Activated CD4-positive, alpha-beta T cell treated with anti-CD3 and anti-CD28 coated beads, Interleukin-2, amount 50 U/mL, for 24 hours (primary cell): ENCODE measurements at places on chromosomes 3 and 15.
A peak's percentile ranks its signal among the peaks of the same experiment; 100 is the strongest.

GRCh38 chr3:103195216-103195615 lies 760.4 kb downstream of the ZPLD1 start:
- DNase-seq: no peak

DNA sequence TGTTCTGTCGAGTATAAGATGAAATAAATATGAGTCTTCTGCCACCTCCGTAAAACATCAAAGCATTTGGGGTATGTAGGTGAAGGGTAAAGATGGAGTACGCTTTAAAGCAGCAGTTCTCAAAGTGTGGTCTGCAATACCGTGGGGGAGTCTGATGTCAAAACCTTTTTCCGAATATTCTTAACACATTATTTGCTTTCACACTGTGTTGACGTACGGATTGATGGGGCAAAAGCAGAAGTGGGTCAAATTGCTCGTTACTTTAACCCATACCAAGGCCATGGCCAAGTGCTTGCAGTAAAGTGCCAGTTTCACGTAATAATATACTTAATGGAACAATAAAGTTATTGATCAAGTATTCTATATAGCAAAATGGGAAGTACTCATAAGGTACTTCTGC lies 36.3 kb downstream of the PAK2 start:
- no peak for DNase-seq

- no peak for DNase-seq
Measured at GRCh38 chr3:88059380-88060170, 520 bp downstream of the ZNF654 start.

DNA sequence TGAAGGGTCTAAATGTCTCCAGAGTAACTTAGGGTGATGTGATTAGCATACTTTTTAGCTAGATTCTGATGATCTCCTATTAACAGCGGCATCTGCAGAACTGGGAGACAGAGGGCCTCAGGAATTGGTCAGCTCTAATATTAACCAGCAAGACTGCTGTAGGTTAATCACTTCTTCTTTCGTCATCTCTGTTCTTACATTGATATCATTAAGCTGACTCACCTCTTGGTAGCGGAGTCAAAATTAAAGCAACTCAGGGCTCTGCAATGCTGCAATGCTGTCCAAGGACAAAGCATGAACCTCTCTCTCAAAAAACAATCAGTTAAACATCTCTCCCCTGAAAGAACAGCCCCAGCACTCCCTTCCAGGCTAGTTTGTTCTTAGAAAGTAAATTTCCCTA lies 57.5 kb upstream of the TRA2B start:
- DNase-seq: no peak

DNA sequence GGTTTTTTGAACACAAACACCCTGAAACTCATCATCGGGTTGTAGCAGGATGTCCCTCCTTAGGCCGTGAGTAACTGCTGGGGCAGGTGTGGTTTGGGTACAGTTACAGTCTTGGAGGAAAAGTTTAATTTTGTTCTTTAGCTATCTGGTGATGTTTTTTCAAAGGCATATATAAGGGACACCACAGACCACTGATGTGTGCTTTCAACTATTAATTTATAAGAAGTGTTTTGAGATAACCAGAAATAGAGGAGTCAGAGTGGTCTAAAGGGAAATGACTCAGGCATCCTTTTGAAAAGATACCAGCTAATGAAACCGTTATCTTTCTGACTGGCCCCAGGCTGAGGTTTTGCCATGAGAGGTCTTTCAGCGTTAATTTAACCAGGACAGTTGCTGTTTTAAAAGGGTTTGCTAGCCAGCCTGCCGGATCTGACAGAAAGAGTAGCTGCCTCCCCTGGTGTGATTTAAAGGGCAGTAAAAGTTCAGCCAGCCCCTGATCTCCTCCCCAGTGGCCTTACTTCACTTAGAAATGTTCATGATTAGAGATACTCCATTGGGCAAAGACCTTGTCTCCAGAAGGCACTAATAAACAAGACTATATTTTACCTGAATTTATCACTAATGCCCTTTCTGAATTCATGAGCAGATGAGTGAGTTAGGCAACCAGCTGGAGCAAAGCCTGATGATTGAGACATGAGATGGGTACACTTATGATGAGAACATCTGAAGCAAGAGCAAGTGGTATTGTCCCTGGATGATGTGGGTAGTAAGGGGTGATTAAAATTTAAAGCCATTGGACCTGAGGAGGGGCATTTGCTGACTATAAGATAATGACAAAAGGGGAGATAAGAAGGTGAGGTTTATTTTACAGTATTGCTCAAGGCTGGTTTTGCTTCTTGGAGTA lies 482.5 kb upstream of the TBL1XR1 start:
- peak; percentile 5 for DNase-seq

- DNase-seq: no peak
Measured at GRCh38 chr3:134768116-134768515, 26.9 kb upstream of the EPHB1 start.

- no peak for DNase-seq
Measured at GRCh38 chr3:115885621-115886020, 262.3 kb downstream of the GAP43 start.

DNA sequence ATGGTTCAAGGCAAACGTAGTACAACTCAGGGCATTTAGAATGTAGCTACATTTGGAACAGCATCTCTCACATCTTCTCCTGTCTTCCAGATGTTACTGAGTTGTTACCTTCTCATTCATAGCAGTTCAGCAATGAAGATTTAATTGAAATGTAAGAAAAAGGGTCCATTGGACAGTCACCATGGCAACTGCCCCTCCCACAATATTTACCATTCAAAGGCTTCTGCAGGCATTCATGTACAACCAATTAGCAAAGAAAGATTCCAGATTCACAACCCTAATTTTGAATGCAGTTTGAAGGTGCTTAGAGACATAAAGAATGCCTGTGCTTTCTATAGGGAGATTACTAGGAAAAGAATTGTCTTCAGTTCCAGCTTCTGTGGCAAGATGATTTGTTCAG lies 22.2 kb downstream of the SCN11A start:
- no peak for DNase-seq

- DNase-seq: no peak
Measured at GRCh38 chr3:184448321-184449160, 68.7 kb downstream of the CHRD start.

DNA sequence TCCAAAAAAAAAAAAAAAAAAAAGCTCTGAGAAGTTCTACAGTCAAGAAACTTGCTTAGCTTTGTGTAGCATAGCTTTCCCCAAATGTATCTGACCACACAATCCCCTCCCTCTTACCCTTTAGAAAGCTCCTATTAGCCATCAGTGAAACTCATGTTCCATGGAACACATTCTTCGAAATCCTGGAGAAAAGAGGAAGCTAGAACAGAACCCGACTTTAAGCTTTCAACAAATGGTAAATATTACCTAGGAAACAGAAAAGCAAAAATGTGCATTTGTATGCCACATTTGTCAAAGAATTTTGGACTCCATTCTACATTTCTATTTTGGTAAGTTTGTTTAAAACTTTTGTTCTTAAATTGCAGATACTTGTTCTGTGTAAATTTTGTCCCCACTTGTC lies 17.4 kb upstream of the CRTC3 start:
- DNase-seq: no peak

DNA sequence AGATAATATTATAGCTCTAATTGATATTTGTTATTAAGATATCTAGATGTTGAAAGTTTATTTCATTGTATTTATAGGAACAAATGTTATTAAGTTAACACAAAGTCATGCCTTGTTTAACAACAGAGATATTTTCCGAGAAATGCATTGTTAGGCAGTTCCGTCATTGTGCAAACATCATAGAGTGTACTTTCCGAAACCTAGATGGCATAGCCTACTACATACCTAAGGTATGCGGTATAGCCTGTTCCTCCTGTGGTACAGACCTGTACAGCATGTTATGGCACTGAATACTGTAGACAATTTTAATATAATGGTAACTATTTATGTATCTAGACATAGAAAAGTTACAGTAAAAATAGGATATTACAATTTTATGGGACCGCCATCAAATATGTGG lies 114.3 kb downstream of the NAALADL2 start:
- no peak for DNase-seq

DNA sequence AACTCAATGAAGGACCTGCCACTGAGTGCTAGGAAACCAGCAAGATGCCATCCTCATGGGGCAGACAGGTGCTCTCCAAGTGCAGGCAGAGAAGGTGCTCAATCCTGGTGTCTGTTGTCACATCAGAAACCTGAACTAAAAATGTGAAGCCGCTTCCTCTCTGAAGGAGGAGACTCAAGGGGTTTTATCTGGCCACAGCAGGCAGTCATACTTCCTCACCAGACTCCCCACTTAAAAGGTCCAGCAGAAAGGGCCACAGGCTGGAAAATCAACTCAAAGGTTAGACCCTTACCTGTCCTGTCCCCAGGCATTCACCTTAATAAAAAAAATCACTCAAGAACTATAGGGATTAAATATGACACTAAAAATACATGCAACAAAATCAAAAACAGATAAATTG lies 4.8 kb downstream of the CCDC12 start:
- no peak for DNase-seq

DNA sequence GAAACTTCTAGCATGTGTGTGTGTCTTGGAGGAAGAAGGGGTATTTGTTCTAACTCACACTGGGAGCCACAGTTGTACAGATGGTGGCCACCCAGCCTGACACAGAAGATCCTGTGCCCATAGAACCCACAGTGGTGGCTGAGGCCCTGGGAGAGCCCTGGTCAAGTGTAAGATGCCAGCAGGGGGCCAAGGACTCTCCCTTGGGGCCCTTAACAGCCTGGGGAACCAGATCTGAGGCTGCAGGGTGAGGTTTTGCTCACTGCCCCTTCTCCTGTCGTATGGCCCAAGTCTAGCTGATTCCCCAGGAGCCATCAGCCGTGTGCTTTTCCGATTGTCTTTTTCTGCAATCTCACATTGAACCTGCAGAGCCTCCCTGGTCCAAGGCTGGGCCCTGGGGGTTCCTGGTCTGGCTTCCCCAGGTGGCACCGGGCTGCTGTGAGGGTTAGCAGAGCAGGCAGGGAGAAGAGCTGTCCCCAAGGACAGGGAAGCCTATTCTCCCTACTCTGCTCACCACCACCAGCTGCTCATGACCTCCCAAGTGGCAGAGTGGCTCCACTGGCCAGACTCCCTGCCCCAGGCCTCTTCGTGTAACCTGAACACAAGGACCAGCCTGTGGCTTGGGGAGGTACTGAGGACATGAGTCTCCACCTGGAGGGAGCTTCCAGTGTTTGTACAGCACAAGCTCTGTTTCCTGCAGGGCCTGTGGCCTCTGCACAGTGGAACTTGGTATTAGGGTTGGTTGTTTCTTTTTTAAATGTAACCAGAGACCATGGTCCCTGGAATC lies 51.9 kb downstream of the CA12 start:
- DNase-seq: no peak

GRCh38 chr3:194148383-194148782 lies 12.4 kb downstream of the HES1 start:
- no peak for DNase-seq

DNA sequence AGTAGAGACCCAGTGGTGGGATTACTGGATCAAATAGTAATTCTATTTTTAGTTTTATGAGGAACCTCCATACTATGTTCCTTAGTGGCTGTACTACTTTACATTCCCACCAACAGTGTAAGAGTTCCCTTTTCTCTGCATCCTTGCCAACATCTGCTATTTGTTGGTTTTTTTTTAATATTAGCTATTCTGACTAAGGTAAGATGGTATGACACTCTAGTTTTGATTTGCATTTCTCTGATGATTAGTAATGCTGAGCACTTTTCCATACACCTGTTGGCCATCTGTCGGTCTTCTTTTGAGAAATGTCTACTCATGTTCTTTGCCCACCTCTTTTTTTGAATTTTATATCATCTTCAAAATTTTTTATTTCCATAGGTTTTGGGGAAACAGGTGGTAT lies 34.2 kb upstream of the RAP2B start:
- DNase-seq: no peak

DNA sequence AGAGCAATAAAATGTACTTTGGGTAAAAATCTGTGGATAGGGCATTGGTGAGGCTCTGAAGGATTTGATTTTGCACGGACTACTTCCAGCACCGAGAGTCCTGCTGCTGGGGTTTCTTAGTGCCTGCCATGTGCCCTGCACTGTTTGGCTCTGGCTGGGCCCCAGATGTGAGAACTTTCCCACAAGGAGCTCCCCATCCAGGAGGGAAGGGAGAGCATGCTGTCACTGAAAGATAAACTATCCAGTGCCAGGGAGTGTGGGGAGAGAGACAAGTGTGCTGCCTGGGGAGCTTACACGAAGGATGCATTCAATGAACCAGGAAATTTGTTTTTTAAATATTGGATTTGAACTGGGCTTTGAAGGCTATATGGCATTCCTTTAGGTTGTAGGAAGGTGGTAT lies 30.2 kb downstream of the LPP start:
- DNase-seq: no peak

DNA sequence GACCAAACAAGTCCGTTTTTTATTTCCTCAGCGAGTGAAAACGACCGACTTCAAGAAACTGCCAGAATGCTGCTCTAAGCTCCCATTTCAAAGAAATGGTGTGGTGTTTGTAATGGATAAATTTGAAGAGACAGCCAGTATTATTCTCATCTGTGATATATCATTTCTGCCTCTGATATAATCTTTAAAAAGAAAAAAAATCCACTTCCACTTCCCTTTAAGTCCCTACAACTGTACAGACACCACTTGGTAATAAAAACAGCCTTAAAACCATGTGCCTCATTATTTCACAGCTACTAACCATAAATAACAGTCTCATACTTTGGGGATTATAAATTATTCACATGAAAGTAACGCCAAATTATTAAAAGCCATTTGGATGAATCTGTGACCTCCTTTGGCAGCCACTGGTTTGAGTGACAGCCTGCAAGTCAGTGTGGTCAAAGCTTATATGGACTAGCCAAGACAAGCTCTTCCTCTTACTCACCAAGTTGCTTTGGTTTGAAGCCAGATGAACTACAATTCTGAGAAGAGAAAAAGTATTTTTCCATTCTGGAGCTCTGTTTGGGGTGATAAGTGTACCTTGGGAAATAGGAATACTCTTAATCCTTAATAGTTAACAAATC lies 168.0 kb downstream of the SHOX2 start:
- DNase-seq: no peak

DNA sequence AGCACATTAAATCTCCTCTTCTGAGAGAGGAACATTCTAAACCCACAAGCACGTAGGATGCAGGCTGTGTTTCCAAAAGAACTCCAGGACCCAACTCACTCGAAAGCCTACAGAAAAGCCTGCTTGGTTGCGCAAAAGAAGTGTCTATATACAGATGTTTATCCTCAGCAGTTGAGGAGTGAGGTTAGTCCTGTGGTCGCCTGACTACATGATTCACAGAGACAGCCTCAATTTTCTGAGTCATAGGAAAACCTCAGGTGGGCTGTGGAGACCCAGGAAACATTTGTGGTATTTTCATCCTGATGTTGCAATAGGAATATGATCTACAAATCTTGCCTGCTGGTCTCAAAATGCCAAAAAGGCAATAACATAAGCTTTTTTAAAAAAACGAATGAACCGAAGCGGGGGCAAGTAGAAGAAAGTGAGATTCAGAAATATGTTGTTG lies 183.8 kb upstream of the THRB start:
- DNase-seq: no peak

GRCh38 chr3:183477801-183478456 lies 49.5 kb upstream of the MCF2L2 start:
- no peak for DNase-seq

GRCh38 chr15:81851325-81851724 lies 194.5 kb downstream of the MEX3B start:
- DNase-seq: no peak
